Endodermal cell (in vitro differentiated cells): ENCODE measurements at places on chromosomes 16 and 17. TPM values are rescaled to one million over a fixed set of nuclear protein-coding genes. Genes with fewer than 3 reads are reported as not detected.
A peak's percentile ranks its signal among the peaks of the same experiment; 100 is the strongest.

- no peak for DNase-seq
Measured at GRCh38 chr17:81564778-81565177, 12.6 kb upstream of the FAAP100 start.

HOXB4 gene
- not detected in 2 replicates for total RNA-seq

DNA sequence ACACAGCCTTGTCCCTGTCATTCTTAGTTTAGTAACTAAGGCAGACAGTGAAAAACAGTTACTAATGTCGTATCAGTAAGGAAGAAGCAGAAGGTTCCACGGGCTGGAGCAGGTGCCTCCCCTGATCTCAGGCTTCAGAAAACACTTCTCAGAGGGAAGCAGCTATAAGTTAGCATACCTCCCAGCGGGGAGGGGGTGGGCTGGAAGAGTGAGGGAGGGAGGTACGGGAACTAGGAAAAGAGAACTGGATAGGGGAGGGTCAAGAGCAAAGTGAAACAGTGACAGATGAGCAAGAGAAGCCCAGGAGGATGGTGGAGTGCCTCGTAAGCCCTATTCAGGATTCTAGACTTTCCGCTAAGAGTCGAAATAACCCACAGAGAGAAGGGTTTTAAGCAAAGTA is 186.3 kb upstream of the XYLT1 start:
- DNase-seq = peak; percentile 65

DNA sequence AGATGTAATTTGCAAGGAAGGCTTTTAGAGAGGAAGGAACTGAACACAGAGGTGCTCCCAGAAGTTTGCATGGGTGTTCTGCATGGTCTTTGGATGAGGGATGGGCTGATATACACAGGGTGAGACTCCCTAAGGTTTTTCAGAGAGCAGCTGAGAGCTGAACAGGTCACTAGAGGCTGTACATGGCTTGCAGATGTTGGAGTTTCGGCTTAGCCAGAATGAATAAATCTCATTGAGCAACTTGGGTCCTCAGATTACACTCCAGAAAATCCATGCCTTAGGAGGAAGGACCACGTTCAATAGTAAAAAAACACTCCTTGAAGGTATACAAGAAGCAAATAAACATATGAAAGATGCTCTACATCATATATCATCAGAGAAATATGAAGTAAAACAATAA is 7.5 kb upstream of the ITGB3 start:
- no peak for DNase-seq

- DNase-seq = no peak
Measured at GRCh38 chr17:4313221-4314114, 49.7 kb upstream of the ANKFY1 start.

PPL gene
- 24.1 to 40.8 TPM (median 37.8 TPM) in 3 replicates for total RNA-seq

TM4SF5 gene
- total RNA-seq = 0.53 TPM in 1 of 3 replicates, not detected in the others

AMFR gene
- total RNA-seq = 68.6 to 77.0 TPM (median 69.8 TPM) in 3 replicates

GRCh38 chr16:9900576-9900975 is 281.7 kb downstream of the GRIN2A start:
- no peak for DNase-seq
